ENCODE measurements at places on chromosomes 3 and 15.

DNA sequence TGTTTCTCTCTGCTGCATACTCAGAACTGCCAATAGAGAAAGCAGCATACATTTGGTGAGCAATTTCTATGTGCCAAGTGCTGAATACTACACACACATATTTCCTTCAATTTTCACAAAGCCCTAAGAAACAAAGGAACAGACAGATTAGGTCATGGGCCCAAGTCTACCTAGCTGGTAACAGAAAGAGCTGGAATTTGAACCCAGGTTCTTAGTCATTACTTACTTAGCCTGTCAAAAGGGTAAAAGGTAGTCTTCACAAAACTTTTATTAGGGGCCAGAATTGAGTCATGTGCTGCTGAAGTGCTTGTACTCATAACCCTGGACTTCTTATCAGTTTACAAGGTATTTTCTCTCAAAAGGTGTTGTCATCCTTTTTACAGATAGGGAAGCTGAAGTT is 10.4 kb upstream of the ABHD17C start:
- DNase-seq = no peak

DNA sequence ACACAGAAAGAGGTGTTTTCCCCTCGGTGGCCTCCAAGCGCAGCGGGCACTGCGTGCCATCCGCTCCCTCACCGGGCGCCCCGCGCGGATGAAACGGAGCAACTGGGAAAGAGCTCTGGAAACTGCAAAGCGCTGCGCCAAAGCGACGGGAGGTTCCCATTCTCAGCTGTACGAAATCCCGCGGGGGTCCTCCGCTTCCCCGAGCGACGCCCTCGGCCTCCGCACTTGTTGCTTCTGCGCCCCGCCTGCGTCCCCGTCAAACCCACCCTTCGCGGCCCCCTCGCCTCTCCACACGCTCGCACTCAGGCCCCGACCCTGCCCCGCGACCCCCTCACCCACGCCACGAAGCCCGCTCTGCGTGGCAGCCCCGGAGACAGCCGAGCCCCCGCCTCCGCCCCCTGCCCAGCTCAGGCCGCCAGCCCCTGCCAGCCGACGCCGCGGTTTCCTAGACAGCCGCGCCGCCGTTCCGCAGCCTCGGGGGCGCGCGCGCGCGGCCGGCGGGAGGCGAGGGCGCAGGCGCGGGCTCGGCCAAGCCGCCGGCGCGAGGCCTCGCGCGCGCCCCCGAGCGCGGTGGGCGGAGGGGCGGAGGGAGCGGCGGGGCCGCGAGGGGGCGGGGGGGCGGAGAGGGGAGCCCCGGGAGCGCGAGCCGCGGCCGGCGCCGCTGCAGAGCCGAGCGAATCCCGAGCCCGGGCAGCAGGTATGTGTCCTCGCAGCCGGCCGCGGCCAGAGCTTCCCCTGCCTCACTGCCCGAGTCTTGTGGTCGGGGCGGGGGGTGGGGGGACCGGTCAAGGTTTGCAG is at the start of gene TMEM266:
TSS of gene TMEM266 (plus strand) at position 666 of the 798 bp plus-strand sequence. CDS start 74,279 bp downstream, outside the sequence.
- DNase-seq = no peak

GRCh38 chr3:15023249-15023648 is 41.9 kb downstream of the MRPS25 start:
- DNase-seq = no peak

DNA sequence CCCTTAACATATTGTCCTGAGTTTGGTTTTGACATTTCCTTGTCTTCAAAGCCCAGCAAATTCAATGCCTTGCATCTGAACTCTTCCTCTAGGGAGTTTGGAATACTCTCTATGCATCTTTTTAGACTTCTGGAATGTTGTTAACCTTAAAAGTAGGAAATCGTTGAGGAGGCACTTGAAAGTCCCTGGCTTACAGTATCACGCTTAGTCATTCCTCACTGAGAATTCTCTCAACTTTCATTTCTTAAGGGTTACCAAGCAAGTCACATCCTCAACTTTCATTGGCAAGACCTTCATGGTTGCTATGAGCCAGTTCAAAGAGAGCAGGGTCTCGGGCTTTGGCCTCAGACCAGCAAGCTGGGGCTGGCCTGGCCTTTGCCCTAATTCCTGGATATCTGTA is 89.9 kb downstream of the ASB7 start:
- DNase-seq = no peak

DNA sequence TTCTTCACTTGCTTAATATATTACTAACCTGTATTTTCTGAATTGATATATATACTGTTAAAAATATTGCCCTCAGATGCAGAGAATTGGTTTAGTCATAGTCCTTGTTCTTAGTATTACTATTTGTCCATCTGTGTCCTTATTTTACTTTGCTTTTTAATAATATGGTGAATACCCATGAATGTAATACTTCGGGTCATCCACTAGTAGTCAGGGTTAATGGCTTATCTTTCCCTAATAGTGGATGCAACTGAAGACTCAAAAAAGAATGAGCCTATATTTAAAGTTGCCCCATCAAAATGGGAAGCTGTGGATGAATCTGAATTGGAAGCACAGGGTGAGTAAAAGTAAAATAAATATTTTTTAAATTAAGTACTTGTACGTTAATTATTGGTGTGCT is 36.5 kb downstream of the U2SURP start:
- DNase-seq = no peak

DNA sequence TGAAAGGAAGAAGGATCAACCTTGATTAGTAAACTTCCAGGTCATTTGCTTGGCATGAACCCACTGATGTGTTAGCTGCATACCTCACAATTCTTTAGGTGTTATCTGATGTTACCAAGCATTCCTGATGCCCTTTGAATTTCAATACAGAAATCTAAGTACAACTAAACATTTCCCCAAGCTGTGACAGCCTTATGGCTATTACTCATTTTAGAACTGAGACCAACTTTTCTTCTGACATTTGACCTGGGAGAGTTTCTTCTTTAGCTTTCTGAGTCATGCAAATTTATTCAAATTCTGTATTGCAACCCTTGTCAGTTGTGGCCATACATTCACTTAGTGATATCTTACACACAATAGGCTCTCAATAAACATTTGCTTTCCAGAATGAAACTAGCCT is 124.3 kb downstream of the TIGIT start:
- DNase-seq = no peak

DNA sequence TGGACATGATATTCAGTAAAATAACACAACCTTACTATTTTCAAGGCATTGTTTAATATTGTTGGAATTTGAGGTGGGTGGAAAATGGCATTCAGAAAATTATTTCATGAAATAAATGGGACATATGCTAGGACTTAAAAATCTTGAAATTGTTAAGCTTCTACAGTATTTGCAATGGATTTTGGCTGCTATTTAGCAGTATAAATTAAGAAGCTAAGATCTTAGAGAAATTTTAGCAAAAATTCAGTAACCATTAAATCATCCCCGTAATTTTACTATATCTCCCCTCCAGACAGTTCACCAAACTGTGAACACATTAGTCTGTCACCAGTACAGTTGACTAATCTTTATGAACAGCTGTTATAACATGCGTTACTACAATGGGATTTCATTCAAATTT is 8.2 kb downstream of the DIPK2A start:
- DNase-seq = no peak

GRCh38 chr3:138899351-138899991 is 47.5 kb downstream of the FOXL2 start:
- no peak for DNase-seq

DNA sequence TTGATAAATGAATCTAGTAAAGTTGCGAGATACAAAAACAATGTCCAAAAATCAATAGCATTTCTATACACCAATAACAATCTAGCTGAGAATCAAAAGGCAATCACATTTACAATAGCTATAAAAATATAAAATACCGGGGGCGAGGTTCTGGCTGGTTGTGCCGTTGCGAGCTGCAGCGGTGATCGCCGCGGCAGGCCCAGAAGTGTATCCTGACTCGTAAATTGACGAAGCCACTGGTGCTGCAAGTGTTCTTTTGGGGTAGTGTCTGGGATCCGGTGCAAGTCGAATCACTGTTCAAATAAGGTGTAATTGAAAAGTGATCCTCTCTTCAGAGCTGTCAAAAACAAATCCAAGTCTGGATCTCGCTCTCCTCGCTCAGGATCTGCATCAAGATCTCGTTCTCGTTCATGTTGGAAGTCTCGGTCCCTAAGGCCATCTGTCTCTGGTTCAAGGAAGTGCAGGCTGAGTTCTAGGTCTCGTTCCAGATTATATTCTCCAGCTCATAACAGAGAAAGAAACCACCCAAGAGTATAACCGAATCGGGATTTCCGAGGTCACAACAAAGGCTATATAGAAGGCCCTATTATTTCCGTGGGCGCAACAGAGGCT is 80.1 kb upstream of the STT3B start:
- DNase-seq = no peak

DNA sequence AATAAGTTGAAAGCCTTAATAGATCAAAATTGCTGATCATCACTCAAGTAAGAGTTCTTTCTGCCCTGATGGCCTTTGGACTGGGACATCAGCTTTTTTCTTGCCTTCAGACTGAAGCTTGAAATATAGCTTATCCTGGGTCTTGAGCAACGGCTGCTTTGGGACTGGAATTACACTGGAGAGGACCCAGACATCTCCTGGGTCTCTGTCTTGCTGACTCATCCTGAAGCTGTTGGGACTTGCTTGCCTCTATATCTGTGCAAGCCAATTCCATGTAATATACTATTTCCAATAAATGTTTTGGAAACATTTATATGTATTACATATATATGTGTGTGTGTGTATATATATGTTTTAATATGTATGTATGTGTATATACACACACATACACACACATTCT is 260.2 kb downstream of the PDZRN3 start:
- no peak for DNase-seq

DNA sequence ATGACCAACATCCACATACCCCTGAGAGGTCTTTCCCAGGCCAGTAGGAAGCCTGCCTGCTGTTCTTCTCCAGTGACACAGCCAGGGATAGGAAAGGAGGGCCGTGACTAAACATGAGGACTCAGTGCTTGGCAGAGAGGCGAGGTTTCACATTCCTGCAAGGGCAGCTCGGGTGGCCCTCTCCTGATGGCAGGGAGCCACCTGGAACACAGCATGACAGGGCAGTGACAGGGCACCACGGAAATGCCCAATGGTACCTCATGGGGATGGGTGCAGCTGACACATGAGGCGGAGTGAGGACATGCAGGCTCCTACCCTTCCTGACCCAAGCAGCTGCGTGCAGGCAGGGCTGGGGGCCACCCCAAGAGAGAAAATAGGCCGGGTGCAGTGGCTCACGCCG is 7.4 kb upstream of the TGM5 start:
- no peak for DNase-seq

- no peak for DNase-seq
Observed at GRCh38 chr15:101652786-101653430, 727 bp upstream of the TM2D3 start.

- DNase-seq = peak; percentile 6
Observed at GRCh38 chr3:186400662-186401061, 38.6 kb upstream of the DGKG start.

DNA sequence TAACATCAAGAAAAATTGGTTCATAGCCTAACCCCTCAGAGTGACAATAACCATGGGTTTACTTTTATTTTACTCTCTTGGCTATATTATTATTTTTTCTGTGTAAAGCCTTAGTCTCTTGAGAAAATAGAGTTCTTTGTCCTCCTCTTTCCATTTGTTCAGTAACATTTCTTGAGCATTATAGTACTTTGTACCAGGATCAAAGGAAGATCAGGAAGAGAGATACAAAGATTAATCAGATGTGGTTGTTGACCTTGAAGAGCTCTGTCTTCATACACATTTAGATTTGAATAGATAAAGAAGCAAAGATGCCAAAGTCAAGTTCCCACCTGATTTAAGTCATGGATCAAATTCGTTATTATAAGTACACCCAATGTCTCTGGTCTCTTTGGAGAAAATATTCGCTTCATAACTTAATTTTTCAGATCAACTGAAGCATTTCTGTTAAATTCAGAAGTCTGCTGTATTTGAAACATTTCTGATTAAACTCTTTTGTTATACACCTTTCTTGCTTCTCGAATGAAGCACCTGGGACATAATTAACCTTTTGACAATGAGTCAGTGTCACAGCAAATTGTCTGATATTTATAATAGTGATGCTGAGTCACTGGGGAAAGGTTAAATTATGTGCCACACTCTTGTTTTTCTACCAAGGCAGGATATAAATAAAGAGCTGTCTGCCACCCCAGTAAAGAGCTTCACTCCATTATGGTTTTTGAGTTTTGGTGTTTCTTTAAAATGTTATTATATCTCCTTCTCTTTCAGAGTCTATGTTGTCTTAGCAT is 100.2 kb downstream of the GHSR start:
- DNase-seq = no peak

- no peak for DNase-seq
Observed at GRCh38 chr3:191136347-191136746, 62.7 kb upstream of the OSTN start.

DNA sequence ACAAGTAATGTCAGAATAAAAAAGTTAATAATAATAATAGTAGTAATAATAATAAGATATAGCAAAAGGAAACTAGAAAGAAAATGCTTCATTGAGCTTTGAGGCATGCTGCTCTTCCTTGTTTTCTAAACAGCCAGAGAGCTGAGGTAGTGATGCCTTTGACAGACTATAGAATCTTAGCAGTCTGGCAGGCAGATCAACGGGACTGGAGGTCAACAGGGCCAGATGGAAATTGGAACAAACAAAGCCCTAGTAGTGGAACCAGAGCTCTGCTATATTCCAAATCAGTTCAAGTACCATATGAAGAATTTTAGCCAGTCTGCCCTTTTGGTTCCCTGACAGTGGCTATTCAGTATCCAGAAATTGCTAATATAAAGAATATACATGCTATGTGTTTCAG is 278.6 kb downstream of the NLGN1 start:
- no peak for DNase-seq

Measured in non-pigmented ciliary epithelial cell (primary cell).